Activated T-helper 1 cell treated with anti-CD3 and anti-CD28 coated beads, Interleukin-12 subunit alpha, Interleukin-12 subunit beta, Interleukin-2, Interleukin-4 antibody, amounts not matched to agents 30 ng/mL and 10 ng/mL and 1 ng/mL, durations not matched to agents 14 hours and 24 hours and 36 hours (primary cell): ENCODE measurements at places on chromosomes 7 and 10. TPM values are rescaled to one million over a fixed set of nuclear protein-coding genes. Genes with fewer than 3 reads are reported as not detected.

Gene TACR2
- not detected in 2 replicates for total RNA-seq

Gene ANKRD61
- 0.44 and 0.56 TPM in 2 replicates for total RNA-seq

Gene NACAD
- 0.05 TPM in 1 of 2 replicates, not detected in the other for total RNA-seq

Gene NPFFR1
- not detected in 2 replicates for total RNA-seq

Gene TRIP6
- 41.5 and 44.1 TPM in 2 replicates for total RNA-seq

Gene KCNH2
- total RNA-seq, result 0.20 and 0.49 TPM in 2 replicates
